Astrocyte of the spinal cord (primary cell): ENCODE measurements at places on chromosomes 5 and 9.

GRCh38 chr5:151139015-151139414, 18.6 kb downstream of the ANXA6 start:
- no peak for DNase-seq

DNA sequence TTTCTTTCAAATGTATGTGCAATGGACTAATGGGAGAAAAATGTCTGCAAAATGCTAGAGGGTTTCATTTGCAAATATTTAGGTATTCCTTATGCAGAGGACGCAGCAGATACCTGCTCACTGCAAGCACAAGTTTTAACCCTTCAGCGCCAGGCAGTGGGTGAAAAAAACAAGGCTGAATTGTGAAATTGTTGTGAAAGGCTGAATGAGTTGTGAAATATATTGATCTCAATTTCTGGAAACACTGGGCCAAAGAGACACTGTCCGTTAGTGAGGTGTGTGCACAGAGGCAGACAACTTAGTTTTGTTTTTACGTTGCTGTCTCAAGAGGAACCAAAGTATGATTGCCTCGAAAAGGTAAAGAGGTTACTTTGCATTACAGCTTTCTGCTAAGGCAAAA, 18.8 kb downstream of the FUBP3 start:
- no peak for DNase-seq

DNA sequence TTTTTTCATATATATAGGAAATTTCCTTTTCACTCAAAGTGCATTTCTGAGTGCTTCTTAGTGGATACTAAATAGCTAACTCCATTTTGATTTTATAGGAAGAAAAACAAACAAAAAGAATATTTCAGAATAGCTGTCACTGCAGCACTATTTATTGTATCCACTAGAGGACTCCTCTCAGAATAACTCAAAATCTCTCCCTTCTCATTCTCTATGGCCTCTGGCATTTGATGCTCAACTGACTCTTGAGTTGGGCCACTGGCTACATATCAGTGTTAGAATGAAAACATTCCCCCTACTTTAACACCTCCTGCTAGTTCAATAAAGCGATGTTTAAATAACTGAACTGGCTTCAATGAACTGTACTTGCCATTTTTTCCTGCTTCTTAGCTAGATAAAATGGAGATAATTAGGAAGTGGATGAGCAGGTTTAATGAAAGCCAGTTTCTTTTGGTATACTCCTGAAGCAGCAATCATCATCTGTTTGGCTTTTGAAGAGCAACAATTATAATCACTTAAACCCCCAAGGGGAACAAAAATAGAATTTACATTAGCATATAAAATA, 16.6 kb upstream of the ELAVL2 start:
- no peak for DNase-seq

- DNase-seq: peak; percentile 8
These were observed 323.4 kb downstream of the CHSY3 start for GRCh38 chr5:130227699-130228098.

- DNase-seq: no peak
These were observed 1564.4 kb downstream of the EFNA5 start for GRCh38 chr5:106106384-106106783.

- no peak for DNase-seq
These were observed 10.0 kb upstream of the GRIN1 start for GRCh38 chr9:137128862-137129455.

GRCh38 chr5:94793113-94793815, 174.8 kb downstream of the SLF1 start:
- DNase-seq: peak; percentile 92

GRCh38 chr5:113694576-113694975, 181.1 kb downstream of the YTHDC2 start:
- DNase-seq: no peak

DNA sequence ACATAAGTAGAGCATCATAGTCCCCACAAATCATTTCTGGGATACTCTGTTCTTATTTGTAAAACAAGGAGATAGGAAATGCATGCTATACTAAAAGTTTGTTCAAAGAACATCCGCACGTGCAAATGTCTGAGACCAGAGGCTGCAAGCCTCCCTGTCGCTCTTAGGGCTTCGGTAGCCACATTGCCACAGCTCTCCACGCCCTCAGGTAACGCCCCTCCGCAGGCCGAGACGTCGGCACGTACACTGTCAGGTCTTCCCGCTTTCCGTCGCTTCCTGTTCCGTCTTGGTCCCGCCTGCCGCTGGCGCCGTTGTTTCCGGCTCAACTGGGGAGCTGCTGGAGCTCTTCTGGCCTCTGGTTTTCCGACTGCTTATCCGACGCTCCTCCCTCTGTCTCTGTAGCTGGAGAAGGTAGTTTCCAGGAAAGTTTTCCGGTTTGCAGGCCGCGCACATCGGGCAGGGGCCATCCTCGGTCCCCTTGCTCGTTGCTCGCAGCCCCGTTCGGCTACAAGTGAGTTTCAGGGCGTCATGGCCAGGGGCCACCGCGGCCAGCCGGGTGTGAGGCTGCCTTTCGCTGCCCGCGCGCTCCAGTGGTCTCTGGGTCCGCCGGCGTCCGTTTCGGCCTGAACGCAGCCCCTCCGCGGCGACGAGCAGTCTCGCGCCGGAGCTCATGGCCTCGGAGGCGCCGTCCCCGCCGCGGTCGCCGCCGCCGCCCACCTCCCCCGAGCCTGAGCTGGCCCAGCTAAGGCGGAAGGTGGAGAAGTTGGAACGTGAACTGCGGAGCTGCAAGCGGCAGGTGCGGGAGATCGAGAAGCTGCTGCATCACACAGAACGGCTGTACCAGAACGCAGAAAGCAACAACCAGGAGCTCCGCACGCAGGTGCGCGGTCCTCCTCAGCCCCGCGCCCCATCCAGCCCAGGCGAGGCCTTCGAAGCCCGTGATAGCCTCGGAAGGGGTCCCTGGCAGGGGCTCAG, at the start of gene AGGF1:
Gene AGGF1 (plus strand): TSS at position 308 of the 975 bp plus-strand sequence. CDS start 363 bp downstream, at position 671.
- DNase-seq: peak; percentile 94

GRCh38 chr5:35852084-35852734, 4.5 kb upstream of the IL7R start:
- no peak for DNase-seq

DNA sequence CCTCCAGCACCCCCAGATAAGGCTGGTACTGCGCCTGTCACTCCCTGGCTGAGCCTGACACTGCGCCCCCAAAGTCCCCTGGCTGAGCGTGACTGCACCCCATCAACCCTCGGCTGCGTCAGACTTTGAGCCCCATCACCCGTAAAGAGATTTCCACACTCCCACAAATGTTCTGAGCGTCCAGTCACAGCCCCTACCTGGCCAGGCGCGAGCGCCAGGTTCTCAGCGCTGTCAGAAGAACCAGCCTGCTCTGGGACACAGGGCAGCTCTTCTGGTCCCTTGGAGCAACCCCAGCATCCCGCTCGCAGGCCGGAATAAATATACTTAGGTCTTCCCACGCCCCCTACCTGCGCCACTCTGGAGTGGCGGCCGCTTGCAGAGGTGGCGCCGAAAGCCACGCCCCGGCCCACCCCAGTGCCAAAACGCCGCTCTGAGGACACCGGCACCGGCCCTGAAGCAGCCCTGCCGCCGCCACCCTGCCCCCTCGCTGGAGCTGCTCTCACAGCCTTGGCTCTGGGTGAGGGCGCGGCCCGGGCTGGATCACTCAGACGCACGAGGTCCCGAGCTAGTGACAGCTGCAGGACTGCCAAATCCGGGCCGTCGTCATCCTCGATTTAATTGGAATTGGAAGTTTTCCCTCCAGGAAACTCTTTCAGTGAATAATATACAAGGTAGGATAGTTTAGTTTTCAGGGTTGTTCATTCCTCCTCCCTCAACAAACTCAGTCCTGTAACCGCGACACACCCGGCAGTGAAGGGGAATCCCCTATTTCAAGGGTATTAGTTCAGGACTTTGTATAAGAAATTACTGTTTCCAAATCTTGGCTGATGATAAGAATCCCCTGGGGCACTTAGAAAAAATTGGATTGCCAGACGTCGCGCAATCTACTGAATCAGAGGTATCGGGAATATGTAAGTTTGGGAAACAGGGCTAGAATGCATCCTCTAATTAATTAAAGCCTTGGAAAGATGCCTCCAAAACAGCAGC, 1.2 kb upstream of the CEMIP2 start:
- peak; percentile 35 for DNase-seq

DNA sequence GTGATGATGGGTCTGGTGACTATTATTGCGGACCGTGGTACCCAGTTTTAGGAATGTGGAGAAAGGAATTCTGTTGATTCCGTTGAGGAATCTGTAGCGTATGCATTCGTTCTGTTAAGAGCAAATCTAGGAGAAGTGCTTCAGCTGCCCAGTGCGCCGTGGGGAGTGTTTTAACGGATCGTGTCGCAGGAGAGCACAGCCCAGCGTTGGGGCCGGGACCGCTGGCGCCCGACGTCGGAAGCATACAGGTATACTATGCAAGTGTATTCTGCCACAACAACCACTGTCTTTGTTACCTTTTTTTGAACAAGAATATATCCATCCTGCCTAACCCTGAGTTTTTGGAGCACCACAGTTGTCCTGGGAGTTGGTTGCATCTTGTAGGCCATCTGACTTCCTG, 42.7 kb downstream of the TENT4A start:
- no peak for DNase-seq

- no peak for DNase-seq
These were observed 42.4 kb upstream of the MACIR start for GRCh38 chr5:103216137-103216536.

DNA sequence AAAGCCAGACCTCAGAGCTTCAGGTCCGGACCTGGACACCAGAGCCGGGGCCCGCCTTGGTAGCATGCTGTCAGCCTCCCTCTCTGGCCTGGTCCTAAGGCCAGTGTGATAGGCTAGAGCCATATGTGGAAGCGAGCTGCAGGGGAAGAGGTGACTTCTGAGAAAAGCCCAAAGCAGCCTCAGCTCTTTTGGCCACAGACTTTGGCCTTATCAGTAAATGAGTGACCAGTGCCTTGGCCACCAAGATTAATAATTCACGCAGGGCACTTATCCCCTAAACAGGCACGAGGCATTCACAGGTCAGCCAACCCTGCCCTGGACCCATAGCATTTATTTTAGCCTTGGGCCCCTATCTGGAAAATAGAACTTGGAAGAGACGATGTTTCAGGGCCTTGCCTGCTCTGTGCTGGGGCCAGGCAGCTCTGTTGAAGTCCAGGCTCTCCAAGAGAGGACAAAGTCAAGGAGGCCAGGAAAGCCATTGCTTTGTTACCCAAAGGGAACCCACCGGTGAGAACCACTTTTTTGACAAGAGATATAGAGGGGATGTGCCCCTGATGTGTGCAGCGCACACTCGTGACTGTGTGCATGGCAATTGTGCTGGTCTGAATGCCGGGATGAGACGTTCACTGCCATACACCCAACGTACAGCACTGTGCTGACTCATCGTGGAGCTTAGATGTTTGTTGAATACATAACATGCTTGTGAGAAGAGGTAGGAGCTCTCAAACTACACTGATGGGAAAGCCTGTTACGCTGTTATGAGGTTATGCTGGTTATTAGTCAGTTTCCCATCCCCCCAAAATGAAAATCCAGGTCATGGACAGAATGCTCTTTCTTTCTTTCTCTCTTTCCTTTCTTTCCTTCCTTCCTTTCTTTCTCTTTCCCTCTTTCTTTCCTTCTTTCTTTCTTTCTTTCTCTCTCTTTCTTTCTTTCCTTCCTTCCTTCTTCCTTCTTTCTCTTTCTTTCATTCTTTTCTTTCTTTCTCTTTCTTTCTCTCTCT, 5.0 kb upstream of the SLC34A1 start:
- peak; percentile 85 for DNase-seq

- DNase-seq: no peak
These were observed 563.9 kb upstream of the CLINT1 start for GRCh38 chr5:158422653-158423515.

DNA sequence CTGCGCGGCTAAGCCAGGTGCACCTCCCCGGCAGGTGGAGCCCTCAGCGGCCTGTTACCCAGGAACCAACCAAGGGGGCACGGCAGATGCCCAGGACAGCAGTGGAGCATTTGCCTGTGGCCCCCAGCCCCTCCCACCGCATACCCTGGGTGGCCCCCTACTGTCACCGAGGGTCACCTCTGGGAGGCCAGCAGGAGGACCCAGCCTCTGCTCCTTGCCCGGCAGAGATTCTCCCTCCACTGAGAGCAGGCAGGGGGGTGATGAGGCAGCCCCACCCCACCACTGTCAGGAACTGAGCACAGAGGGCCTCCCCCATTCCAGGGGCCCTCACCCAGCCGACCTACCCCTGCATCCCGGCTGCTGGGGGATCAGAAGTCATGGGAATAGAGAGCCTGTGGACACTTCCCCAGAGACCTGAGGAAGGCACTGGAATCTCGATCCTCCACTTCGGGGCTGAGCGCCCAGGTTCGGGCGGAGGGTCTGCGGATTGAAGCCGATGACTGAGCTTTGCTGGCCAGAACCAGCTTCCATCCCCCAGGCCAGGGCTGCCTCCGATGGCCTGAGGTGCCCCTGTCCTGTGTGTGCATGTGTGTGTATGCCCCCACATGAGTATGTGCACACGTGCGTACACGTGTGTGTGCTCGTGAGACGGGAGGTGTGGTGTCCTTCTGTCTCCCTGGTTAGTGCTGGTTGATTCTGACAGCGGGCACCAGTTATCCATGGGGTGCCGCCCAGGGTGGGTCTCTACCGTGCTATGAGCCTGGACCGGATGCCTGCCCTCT, at the start of gene QRFP:
Gene QRFP (minus strand): TSS at position 580 of the 782 bp plus-strand sequence. CDS start 2,974 bp downstream, outside the sequence.
- no peak for DNase-seq

- no peak for DNase-seq
These were observed 301.8 kb upstream of the TRPC7 start for GRCh38 chr5:136666970-136667620.

DNA sequence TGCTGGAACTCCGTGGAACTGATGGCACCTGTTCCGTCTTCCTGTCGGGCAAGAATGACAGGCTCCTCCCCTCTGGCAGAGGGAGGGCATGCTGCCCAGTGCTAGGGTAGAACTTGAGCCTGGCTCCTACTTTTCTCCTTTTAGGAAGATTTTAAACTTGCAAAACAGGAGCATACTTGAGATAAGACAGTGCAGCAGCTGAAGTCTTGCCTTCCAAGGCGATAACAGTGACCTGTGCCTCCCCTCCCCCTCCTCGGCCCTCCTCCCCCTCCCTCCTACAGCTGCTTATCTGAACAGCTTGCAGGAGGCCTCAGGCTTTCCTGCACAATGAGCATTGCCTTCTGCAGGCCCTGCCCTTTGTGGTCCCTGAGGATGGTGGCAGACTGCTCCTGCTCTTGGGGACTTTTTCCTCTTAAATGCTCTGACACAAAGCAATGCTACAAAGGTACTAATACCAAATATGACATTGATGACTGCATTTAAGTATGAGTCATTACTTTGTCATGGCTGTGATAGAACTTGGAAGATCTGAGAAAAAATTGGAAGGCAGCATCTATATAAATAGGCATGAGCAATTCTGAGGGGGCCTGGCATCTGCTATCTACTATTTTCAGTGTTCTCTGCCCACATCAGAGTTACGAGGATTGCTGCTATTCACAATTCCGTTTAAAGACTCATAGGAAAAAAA, 2.0 kb downstream of the GADD45G start:
- no peak for DNase-seq

- DNase-seq: no peak
These were observed 38.3 kb downstream of the DAPK1 start for GRCh38 chr9:87535817-87536539.

GRCh38 chr5:31255041-31255440, 61.6 kb downstream of the CDH6 start:
- DNase-seq: no peak

- no peak for DNase-seq
These were observed 847.7 kb downstream of the CDH18 start for GRCh38 chr5:19140276-19140675.
